ENCODE measurements at places on chromosomes 5 and 9. TPM values are rescaled to one million over a fixed set of nuclear protein-coding genes. Genes with fewer than 3 reads are reported as not detected.

GRCh38 chr9:93896496-93897033 is 58.6 kb downstream of the BARX1 start:
- no peaks in the 10 kb centered on the region for H3K27me3 ChIP-seq
- H3K4me3 ChIP-seq, result no peak overlapping the region
- no peaks in the 10 kb centered on the region for H3K36me3 ChIP-seq
- H3K4me1 ChIP-seq, result no peaks in the 10 kb centered on the region

Gene ZNF483
- total RNA-seq, result 83.8 TPM

Gene CCNO
- total RNA-seq, result 0.41 TPM

- H3K4me3 ChIP-seq, result no peak overlapping the region
- no peaks in the 10 kb centered on the region for H3K36me3 ChIP-seq
- H3K27ac ChIP-seq, result no peak overlapping the region
- H3K27me3 ChIP-seq, result no peaks in the 10 kb centered on the region
These were observed 37.3 kb upstream of the NOTCH1 start for GRCh38 chr9:136582977-136583735.

Gene COL5A1
- total RNA-seq, result 12.0 TPM

DNA sequence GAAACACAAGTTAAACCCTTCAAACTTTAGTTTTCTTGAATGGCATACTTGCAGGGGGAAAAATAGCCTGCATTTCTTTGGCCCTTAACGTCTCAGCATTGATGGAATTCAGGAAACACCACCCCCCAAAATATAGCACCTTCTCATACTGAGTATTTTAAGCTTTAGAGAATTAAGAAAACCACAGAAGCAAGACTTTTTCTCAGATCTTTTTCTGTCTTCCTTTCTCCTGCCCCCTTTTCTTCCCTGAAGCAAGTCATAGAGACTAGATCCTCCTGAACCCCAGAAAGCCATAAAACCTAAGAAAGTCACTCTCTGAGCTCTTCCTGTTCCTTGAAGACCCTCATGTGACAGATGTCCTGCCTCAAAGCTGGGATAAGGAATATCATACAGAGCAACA is 1069.9 kb downstream of the EFNA5 start:
- H3K27ac ChIP-seq, result no peak overlapping the region
- no peaks in the 10 kb centered on the region for H3K27me3 ChIP-seq
- H3K36me3 ChIP-seq, result no peaks in the 10 kb centered on the region

- H3K27me3 ChIP-seq, result no peaks in the 10 kb centered on the region
- no peak for DNase-seq
- no peak overlapping the region for H3K27ac ChIP-seq
- H3K4me3 ChIP-seq, result no peak overlapping the region
These were observed 477.1 kb downstream of the CAAP1 start for GRCh38 chr9:26415528-26415927.

DNA sequence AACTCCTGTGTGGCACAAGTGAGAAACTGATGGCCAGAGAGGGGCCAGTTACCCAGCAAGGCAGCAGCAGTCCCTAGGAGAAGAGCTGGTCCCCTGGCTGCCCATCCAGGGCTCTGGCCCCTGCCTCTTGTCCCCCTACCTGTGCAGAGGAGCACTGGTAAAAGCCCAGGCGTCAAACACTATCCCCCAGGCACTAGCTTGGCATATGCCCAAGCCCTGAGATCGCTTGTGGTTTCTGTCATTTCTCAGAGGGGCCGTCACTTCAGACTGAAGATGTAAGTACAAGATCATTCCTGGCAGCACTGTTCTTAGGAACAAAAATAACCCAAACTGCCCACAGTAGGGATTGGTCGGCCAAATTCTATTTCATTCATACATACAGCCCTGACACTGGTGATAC is 53.9 kb downstream of the COL15A1 start:
- no peaks in the 10 kb centered on the region for H3K36me3 ChIP-seq
- no peak for DNase-seq

GRCh38 chr9:130794923-130795495 is 40.0 kb upstream of the ABL1 start:
- no peaks in the 10 kb centered on the region for H3K4me1 ChIP-seq
- no peaks in the 10 kb centered on the region for H3K27me3 ChIP-seq
- DNase-seq, result no peak
- H3K27ac ChIP-seq, result no peak overlapping the region

Gene COQ4
- 30.2 TPM for total RNA-seq

GRCh38 chr9:21281275-21281674 is 23.8 kb downstream of the IFNA5 start:
- H3K36me3 ChIP-seq, result no peaks in the 10 kb centered on the region
- H3K27me3 ChIP-seq, result no peaks in the 10 kb centered on the region

Gene PCDHGB4
- total RNA-seq, result 9.1 TPM

GRCh38 chr5:117161718-117162335 is 587.2 kb upstream of the SEMA6A start:
- H3K27me3 ChIP-seq, result no peaks in the 10 kb centered on the region
- no peak for DNase-seq
- H3K4me3 ChIP-seq, result no peak overlapping the region
- no peaks in the 10 kb centered on the region for H3K36me3 ChIP-seq
- H3K27ac ChIP-seq, result no peak overlapping the region

GRCh38 chr5:2199697-2200096 is 317.0 kb upstream of the IRX4 start:
- no peak overlapping the region for H3K4me3 ChIP-seq
- no peak for DNase-seq
- H3K4me1 ChIP-seq, result no peaks in the 10 kb centered on the region
- H3K27ac ChIP-seq, result no peak overlapping the region
- H3K36me3 ChIP-seq, result no peaks in the 10 kb centered on the region

DNA sequence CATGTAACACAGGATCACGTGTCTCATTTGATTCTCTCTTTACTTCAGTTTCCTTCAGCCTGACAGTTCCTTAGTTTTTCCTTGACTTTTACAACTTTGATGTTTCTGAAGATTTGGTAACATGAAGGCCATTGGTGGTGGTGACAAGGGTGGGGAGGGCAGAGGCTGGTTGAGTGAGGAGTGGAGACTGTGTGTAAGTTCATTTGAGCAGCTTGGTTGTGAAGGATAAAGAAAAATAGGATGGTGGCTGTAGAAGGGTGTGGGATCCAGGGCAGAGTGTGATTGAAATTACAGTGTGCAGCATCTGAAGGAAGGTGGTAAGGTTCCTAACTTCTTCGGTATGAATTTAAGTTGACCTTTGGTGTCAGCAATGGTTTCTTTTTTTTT is 20.4 kb downstream of the SUB1 start:
- H3K36me3 ChIP-seq, result no peaks in the 10 kb centered on the region
- H3K4me3 ChIP-seq, result no peak overlapping the region
- no peak overlapping the region for H3K27ac ChIP-seq

DNA sequence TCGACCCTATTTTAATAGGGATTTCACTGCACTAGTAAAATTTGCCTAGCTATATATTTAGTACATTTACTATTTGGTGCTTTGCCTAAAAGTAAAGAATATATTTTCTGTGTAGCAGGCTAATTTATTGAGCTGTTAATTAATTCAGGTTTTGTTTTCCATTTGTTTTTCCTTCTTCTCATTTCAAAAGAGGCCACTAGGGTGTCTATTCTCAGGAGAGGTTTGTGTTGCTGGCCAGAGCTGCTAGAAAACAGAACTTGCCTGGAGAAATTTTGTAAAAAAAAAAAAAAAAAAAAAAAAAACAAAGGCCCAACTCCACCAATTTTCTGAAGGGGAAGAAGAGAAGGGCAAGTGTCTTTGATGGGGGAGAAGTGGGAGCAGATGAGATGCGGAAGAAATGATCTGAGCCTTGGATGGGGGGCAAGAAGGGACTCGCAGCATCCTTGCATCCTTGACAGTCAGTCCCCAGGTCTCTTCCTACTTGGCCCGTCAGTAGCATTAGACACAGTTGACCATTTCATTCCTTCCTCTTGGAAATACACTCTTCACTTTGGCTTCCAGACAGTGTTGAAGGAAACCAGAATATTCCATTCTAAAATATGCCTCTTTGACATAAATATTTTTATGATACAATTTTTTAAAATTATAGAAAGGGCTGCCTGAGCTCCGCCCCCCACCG is 318.5 kb downstream of the TRPM3 start:
- no peaks in the 10 kb centered on the region for H3K36me3 ChIP-seq
- H3K4me3 ChIP-seq, result no peak overlapping the region
- H3K27me3 ChIP-seq, result no peaks in the 10 kb centered on the region
- no peaks in the 10 kb centered on the region for H3K4me1 ChIP-seq

DNA sequence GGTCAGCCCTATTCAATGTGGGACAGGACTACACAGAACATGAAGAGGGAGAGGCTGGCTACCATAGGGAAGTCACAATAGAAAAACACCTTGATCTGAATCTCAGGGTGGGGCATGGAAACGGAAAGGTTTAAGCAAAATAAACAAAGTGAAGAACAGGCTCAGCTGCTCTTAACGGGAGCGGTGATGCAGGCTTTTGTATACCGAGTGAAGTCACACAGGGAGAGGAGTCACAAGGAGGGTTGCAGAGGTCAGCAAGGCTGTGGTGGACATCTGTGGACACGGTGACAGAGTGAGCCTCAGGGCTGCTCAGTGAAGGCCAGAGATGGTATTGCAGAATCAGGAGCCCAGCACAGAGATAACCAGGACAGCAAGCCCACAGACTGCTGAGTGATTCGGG is 30.6 kb upstream of the SEMA4D start:
- H3K27me3 ChIP-seq, result no peaks in the 10 kb centered on the region
- DNase-seq, result no peak
- H3K4me3 ChIP-seq, result no peak overlapping the region
- H3K27ac ChIP-seq, result no peak overlapping the region

DNA sequence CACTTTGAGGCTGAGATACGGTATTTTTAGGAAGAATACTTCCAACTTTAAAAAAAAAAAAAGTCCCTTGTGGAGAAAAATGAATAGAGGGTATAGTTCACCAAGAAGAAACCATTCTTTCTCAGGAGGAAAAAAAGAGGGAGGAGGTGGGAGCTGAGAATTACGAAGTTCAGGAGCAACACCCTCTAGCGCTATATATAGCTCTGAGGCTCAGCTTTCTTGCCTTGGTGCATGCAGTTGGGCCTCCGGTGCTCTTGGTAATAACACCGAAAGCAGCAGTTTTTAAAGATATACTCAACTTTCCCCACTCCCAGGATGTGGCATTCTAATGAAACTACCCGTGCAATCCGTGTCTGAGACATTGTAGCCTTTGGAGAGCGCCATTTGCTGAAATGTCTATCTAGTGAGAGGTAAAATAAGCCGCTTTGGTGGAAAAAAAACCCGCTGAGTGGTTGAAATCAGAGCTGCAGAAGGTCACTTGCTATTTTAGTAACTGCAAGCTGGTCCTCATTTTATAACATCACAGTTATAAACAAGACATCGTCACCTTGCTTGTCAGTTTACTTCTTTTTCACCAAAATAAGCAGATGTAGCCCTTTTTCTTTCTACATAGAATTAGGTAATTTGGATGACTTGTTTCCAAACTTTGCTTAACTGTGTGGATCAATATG is 156.4 kb downstream of the RORB start:
- H3K4me1 ChIP-seq, result peaks cover 2% of the 10 kb centered on the region
- H3K36me3 ChIP-seq, result no peaks in the 10 kb centered on the region
- no peaks in the 10 kb centered on the region for H3K27me3 ChIP-seq
- DNase-seq, result no peak
- H3K4me3 ChIP-seq, result no peak overlapping the region

Gene SLC28A3
- not detected for total RNA-seq

GRCh38 chr9:123440256-123440655 is 84.3 kb downstream of the CRB2 start:
- H3K4me3 ChIP-seq, result no peak overlapping the region
- peaks cover 4% of the 10 kb centered on the region for H3K4me1 ChIP-seq
- H3K27ac ChIP-seq, result no peak overlapping the region
- H3K27me3 ChIP-seq, result no peaks in the 10 kb centered on the region

DNA sequence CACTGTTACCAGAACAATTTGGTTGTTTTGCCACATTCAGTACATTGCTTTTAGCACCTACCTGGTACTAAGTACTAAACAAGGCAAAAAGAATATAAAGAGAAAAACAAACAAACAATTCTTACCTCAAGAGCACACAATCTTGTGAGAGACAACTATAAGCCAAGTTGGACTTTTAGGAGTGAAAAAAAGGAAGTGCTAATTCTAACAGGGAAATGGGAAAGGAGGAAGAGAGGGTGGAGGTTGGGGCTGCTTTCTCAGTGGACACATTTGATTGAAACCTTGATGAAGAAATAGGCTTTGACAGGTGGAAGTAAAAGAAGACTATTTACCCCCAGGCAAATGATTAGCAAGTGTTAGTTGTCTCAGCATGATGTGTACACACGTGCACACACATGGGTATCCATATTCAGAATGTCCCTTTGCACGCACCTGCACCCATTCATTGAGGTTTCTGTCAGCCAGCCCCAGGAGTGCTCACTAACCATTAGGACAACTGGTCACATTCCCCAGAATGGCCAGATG is 302.6 kb downstream of the ACTL7B start:
- H3K4me3 ChIP-seq, result no peak overlapping the region
- no peaks in the 10 kb centered on the region for H3K27me3 ChIP-seq
- H3K36me3 ChIP-seq, result no peaks in the 10 kb centered on the region

Gene NXNL2
- total RNA-seq, result 1.9 TPM

Measured in H1 (cell line).